ENCODE measurements at places on chromosomes 16 and 17.

- DNase-seq, result no peak
Observed at GRCh38 chr16:86287664-86288201, 222.6 kb upstream of the FOXF1 start.

- no peak for DNase-seq
Observed at GRCh38 chr16:66687906-66688625, 8.5 kb downstream of the CMTM4 start.

- DNase-seq, result no peak
Observed at GRCh38 chr16:49016461-49016860, 265.2 kb downstream of the CBLN1 start.

GRCh38 chr16:35311475-35311874 is 1852.1 kb downstream of the TP53TG3F start:
- DNase-seq, result no peak

GRCh38 chr17:1882836-1883235 is 53.0 kb downstream of the RPA1 start:
- no peak for DNase-seq

- DNase-seq, result no peak
Observed at GRCh38 chr17:45228763-45229539, 7.3 kb downstream of the FMNL1 start.

GRCh38 chr17:42459256-42459800 is 650 bp downstream of the ATP6V0A1 start:
- DNase-seq, result no peak

DNA sequence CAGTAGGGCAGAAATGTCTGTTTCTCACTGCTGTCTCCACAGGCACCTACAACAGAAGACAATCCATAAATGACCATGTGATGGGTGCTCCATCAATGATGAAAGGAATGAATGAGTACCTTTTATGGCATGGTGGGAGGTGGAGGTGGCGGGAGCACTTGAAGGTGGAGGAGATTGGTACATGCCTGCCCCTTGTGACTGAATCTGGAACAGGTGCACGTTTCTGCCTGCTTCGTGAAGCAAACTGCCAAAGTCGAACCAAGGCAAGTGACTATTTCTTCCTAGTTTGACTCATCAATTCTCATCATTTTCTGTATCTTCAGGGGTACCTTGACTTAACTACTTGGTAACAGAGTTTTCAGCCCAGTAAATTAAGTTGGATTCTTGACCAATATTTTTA is 25.4 kb downstream of the CDRT15 start:
- DNase-seq, result no peak

DNA sequence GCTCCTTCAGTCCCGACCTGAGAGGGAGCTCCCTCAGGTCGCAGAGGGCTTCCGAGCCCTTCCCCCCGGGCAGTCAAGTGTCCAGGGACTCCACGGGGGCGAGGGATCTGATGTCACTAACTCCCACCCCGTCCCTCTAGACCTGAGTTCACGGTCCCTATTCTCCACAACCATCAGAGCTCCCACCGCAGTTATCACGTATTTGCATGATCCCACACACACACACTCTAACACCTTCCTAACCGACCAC is 3.7 kb upstream of the PER1 start:
- no peak for DNase-seq

DNA sequence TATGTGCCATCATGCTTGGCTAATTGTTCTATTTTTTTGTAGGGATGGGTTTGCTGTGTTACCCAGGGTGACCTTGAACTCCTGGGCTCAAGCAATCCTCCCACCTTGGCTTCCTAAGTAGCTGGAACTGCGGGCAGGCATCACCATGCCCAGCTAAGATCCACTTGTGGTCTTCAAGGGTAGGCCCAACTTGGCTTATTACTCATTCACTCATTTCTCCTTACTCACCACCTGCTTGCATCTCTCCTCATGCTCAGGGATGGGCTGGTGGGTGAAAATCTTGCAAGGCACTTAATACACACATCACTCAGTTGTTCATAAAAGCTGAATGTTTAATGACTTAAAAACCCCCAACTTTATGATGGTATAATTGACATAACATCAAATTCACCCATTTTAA is 207.8 kb downstream of the SHISA9 start:
- no peak for DNase-seq

- DNase-seq, result no peak
Observed at GRCh38 chr16:19400711-19401110, 17.0 kb upstream of the TMC5 start.

- no peak for DNase-seq
Observed at GRCh38 chr16:67716097-67716496, 3.0 kb downstream of the GFOD2 start.

- DNase-seq, result no peak
Observed at GRCh38 chr17:55159251-55159650, 105.5 kb upstream of the HLF start.

DNA sequence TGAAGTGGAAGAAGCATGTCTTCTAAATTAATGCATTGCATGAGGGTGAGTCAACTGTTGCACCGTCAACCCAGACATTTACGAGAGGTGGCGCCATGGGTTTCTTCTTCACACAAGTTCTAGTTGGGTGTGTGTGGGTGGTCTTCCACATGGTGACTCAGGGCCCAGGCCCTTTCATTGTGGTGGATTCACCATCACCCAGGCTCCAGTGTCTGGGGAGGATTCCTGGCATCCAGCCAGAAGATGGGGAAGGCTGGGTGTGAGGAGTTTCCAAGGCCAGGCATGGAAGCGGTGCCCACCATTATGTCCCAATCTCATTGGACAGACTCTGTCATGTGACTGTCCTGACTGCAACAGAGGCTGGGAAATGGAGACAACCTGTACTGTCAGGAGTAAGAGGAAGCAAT is 21.4 kb upstream of the JPH3 start:
- DNase-seq, result no peak

- no peak for DNase-seq
Observed at GRCh38 chr16:48959204-48959603, 322.4 kb downstream of the CBLN1 start.

- no peak for DNase-seq
Observed at GRCh38 chr16:76241755-76242154, 35.4 kb upstream of the CNTNAP4 start.

DNA sequence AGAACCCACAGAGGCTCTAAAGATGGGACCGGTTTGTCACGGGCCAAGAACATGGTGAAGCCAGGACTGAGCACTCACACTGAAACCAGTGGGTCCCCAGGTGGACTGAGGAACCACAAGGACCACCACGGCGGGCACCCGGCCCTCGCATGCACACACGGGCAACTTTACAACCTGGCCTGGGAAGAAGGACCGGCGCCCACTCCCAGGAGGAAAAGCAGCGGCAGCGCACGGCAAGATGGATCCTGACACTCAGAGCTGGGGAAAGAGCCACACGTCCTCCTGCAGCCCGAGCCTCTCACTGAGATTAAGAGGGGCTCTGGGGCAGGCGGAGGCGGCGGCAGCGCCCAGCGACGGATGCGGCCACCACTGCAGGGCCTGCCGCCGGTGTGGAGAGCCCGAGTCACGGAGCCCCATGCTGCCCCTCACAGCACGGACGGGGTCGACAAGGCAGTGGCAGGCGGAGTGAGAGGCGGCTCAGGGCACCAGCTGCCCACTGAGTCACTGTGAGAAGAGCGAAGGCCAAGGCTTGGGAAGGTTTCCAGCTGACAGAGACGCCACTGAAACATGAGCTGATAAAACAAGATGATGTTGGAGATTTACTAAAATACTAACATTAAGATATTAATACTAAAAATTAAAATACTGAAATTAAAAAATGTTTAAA is 118.3 kb downstream of the ANKRD11 start:
- no peak for DNase-seq

GRCh38 chr16:69796285-69797118 is 34.4 kb downstream of the WWP2 start:
- no peak for DNase-seq

GRCh38 chr16:62477796-62478195 is 441.6 kb upstream of the CDH8 start:
- DNase-seq, result no peak

GRCh38 chr17:16329519-16330271 is 23.6 kb downstream of the CENPV start:
- no peak for DNase-seq

DNA sequence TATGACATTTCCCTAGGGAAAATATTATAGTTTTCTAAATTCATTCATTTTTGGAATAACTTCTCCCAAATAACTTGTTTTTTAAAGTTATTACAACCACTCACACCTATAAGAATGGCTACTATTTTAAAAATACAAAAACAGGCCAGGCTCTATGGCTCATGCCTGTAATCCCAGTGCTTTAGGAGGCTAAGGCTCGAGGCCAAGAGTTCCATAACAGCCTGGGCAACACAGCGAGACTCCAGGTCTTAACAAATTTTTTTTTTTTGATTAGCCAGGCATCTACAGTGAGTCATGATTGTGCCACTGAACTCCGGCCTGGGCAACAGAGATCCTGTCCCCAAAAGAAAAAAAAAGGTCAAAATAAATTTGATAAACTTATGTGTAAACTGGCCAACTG is 43.6 kb upstream of the YPEL2 start:
- DNase-seq, result no peak

DNA sequence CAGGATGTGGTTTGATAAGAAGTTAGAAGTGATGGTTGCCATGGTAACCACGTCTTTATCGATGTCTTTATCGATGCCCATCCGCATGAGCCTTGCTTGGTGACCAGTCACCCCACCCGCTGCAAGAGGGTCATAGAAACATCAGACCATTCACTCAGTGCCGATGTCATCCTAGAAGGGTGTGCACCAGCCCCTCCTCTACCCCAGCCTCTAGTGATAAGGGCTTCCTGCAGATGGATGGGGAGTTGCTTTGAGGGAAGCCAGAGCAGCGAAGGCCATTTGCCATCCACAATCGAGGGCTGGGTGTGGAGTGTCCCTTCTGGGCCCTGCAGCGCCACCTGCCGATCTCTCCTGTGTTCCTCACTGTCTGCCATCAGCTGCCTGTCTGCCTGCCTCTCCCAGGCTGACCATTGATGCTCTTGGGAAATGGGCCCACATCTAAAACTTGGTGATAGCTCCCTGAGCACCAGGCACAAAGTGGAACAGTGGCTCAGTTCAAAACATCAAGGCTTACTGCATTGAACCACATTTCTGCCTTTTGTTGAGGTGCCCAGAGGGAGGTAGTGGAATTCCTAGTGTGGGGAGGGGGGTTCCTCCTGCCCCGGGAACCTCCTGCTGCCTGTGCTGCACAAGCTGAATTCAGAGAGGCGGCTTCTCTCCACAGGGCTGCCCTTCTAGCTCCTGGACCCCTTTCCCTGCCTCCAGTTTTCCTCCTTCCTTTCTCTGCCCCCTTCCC is 8.9 kb downstream of the CALB2 start:
- DNase-seq, result no peak

- DNase-seq, result peak; percentile 53
Observed at GRCh38 chr17:40647624-40648383, at the start of gene SMARCE1. Gene SMARCE1, minus strand, starts transcription at chr17:40647818. Its CDS starts 2,016 bp downstream, at chr17:40645802.

- no peak for DNase-seq
Observed at GRCh38 chr17:9268546-9268945, 247.2 kb downstream of the NTN1 start.

DNA sequence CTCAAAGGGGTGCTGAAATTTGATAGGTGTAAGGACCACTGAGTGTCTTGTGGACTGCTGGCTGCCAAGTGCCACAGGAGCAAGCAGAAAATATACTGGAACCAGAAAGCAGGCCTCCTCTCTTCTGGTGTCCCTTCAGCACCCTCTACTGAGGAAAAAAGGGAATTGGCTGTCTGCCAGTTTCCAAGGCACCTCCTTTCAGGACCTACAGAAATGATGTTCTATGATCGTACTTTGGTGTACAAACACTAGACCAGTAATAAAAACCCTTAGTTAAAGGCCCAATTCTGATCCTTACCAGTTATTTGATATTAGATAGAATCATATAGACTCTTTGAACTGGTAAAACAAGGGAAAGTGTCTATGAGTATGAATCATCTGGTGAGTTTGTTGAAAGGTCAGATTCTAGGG is 35.8 kb upstream of the BCAS3 start:
- peak; percentile 10 for DNase-seq

- DNase-seq, result no peak
Observed at GRCh38 chr17:12395733-12396354, 269.8 kb upstream of the MYOCD start.

GRCh38 chr16:19715566-19715965 is 2.5 kb downstream of the KNOP1 start:
- DNase-seq, result no peak

- no peak for DNase-seq
Observed at GRCh38 chr17:31696184-31696602, 162.9 kb downstream of the COPRS start.

GRCh38 chr17:65463242-65463641 is 98.2 kb downstream of the AXIN2 start:
- no peak for DNase-seq

DNA sequence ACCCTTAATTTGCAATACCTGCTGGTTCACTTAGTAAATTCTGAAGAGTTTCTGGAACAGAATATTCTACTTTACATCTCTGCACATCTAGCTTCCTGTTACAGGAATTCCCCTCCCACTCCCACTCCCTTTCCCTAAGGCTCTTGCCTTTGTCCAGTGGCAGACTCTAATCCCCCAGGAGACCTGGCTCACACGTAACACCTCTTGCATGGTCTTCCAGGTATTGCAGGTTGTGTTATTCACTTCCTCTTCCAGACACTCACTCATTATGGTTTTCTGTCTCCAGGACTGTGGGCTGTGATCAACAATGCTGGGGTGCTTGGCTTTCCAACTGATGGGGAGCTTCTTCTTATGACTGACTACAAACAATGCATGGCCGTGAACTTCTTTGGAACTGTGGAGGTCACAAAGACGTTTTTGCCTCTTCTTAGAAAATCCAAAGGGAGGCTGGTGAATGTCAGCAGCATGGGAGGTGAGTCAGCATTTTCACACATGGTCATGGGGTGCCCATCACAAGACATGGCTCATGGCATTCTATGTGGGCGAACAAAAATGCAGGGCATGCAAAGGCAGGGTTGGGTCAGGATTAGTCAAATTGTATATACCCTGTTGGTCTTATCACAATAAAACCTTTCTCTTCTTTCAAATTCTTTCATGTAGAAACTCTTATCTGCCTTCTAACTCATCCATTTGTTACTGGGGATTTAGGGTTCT is 35.8 kb downstream of the HSD17B2 start:
- DNase-seq, result no peak

GRCh38 chr17:62008294-62008693 is 56.8 kb downstream of the MED13 start:
- no peak for DNase-seq

GRCh38 chr17:19239544-19239943 is 2.4 kb downstream of the EPN2 start:
- no peak for DNase-seq

DNA sequence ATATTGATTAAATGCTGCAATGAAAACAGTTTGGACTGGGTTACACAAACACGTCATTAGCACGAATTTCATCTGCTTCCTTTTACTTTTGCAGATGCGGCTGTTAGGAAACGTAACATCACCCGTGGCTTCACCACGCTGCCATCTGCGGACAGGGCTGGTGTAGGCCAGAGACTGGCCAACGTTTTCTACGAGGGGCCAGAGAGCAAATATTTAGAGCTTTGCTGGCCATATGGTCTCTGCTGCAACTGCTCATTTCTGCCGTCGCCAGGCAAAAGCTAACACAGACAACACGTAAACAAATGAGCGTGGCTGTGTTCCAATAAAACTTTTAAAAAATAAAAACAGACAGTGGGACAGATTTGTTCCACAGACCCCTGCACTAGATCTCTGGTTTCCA is 96.6 kb downstream of the ENGASE start:
- DNase-seq, result no peak

- no peak for DNase-seq
Observed at GRCh38 chr17:17497065-17497844, 1.1 kb upstream of the RASD1 start.

- no peak for DNase-seq
Observed at GRCh38 chr16:61148930-61149329, 887.3 kb downstream of the CDH8 start.

GRCh38 chr16:66846266-66846665 is 2.1 kb downstream of the CA7 start:
- DNase-seq, result no peak

GRCh38 chr16:21076186-21076883 is 74.3 kb downstream of the DNAH3 start:
- no peak for DNase-seq

Data from NCI-H1048 (cell line).